CD4-positive, alpha-beta T cell treated with Interleukin-10 for 1 hour (primary cell): ENCODE measurements at places on chromosomes 11 and 22.

DNA sequence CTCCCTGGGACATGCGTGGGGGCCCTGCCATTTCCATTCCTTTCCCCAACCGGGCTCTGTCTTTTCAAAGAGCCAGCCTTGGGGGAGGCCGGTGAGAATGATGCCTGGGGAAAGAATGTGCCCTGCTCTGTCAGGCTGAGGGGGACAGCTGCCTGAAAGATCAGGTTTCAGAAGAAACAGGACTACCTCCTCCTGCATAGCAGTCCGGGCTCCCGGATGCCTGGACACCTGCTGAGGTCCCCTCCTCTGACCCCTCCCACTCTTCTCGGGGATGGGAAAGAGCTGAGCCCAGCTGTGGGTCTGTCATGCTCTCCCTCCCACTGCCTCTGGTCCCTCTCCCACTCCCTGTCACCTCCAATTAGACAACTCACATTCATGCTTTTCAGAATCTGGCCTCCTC is 41.8 kb upstream of the CDON start:
- no peak for DNase-seq

DNA sequence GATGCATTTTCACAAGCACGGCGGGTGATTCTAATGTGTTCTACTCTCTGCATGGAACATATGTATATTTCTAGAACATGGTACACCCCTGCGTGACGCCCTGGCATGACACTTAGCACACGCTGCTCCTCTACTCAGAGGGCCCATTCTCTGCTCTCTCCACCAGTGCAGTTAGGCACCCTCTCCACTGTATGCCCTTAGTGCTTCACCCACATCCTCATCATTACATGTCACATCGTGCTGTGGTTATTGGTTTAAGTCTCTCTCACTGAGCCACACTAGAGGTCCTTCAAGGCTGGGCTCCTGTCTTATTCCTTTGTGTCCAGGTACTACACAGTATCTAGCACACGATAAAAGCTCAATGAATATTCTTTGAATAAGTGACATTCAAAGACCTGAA is 16.7 kb downstream of the TMPRSS13 start:
- no peak for DNase-seq

DNA sequence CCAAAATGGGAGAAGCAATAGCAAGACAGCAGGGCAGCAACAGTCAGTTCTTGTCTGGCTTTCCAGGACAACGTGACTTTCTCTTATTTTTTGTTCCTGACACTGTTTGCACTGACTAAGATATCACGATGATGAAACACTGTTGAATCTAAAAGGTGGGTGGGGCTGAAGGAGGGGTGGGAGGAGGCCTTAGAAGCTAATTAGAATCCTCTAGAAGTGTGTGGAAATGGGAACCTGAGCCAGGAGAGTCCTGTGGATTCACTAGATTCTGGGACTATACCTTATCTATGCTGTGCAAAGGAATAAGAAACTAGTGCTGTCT is 300.3 kb downstream of the ST3GAL4 start:
- no peak for DNase-seq

GRCh38 chr22:37270928-37271650 is 11.2 kb upstream of the CYTH4 start:
- DNase-seq: no peak

DNA sequence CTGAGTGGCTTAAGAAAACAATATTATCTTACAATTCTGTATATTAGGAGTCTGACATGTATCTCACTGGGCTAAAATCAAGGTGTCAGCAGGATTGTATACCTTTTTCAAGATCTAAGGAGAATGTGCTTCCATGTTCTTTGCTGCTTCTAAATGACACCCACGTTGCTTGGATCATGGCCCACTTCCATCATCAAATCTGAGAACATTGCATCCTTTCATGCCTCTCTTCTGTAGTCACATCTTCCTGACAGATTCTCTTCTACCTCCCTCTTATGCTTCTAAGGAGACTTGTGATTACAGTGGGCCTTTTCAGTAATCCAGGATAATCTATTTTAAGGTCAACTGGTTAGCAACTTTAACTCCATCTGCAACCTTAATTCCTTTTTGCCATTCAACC is 499.4 kb downstream of the FAM181B start:
- DNase-seq: no peak

DNA sequence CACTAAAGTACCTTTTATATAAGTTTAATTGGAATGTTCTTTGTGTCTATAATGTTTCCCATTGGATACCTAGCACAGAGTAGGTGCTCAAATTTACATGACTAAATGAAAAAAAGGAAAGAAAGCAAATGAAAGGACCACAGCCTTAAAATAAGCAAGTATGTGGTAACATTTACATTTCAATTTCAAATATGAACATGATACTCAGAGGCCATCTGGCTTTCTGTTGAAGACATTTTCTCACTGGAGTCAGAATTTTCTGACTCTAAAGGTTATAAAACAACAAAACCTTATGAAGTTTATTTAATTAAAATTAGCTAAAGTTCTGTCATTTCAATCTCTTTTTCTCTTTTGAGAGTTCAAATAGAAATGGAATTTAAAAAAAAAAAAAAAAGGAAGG is 904 bp upstream of the ANGPTL5 start:
- no peak for DNase-seq

GRCh38 chr22:24176630-24177029 is 4.7 kb upstream of the SUSD2 start:
- DNase-seq: no peak

- DNase-seq: no peak
Measured at GRCh38 chr11:111474432-111474831, 37.8 kb downstream of the BTG4 start.

GRCh38 chr11:97772705-97773104 is 1248.0 kb upstream of the CNTN5 start:
- no peak for DNase-seq

DNA sequence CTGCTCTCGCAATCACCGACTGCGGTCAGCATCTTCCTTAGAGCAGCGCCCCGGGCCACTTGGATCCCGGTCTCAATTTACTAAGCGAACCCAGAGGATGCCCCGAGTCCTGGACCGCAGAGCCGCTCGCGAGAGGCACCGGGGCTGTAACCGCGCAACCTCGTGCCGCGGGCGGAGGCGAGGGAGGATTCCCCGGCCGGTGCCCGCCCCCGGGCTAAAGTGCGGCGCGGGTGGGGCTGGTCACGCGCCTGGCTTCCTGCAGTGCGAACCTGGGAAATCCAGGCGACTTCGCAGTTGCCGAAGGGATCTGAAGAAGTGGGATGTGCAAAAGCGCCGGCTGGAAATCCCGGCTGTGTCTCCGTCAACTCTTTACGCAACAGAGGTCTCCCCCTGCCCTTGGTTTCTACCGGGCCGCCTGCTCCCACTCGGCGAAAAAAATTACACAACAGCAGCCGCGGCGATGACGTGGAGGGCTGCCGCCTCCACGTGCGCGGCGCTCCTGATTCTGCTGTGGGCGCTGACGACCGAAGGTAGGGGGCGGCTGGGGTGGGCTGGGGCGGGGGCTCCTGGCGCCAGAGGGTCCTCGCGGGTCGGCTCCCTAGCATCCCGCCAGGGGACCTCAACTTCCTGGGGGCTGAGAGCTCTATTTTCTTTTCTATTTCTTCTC is at the start of gene NCR3LG1:
NCR3LG1 (plus strand) TSS at position 291 of the 667 bp plus-strand sequence; CDS start at position 461, 170 bp downstream.
- peak; percentile 68 for DNase-seq

DNA sequence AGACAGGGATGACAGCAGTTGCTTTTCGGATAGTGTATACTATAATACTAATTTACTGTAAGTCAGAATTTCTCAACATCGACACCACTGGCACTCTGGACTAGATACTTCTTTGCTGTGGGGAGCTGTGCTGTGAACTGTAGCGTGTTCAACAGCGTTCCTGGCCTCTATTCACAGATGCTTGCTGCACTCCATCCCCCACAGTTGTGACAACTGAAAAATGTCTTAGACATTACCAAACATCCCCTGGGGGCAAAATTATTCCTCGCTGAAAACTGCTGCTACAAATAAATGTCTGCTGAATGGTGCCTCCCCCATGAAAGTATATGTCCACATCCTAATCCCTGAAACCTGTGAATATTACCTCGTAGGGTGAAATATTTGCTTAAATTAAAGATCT is 7.5 kb upstream of the SLC15A3 start:
- DNase-seq: no peak

- DNase-seq: no peak
Measured at GRCh38 chr11:16603890-16604793, 134.3 kb upstream of the C11orf58 start.

- DNase-seq: no peak
Measured at GRCh38 chr11:45924036-45924915, 1.8 kb downstream of the LARGE2 start.
